Stimulated activated CD8-positive, alpha-beta memory T cell treated with anti-CD3 and anti-CD28 coated beads, Interleukin-7, amount 100 ng/mL, for 1 hour (primary cell): ENCODE measurements at places on chromosomes 11 and 22.

DNA sequence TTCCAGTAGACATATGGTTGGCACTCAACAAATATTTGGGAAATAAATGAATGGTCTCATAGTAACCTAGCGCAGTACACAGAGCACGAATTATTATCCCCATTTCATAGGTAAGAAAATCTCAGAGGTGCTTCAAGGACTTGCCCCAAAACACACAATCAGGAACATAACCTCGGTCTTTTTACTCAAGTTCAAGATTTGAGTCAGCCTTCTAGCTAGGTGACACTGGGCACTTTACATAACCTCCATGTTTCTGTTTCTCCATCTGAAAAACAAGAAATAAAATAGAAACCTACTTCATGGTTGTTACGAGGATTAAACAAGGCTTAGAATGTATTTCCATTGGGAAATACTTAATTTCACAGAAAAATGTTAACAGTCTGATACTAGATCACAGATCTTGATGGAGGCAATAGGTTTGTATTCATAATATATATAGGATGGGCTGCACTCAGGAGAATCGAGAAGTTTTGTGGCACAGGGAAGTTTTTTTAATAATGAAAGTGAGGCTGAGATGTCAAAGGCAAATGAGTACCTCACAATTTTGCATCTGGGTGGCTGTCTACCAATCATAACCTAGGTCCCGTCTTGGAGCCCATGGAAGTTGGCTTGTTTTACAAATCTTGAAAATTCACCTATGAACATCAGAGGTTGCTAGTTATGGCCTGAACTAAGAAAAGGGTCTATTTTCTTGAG, 147.4 kb upstream of the ZC3H12C start:
- DNase-seq = no peak

GRCh38 chr11:48182860-48183526, 33.6 kb upstream of the OR4B1 start:
- DNase-seq = no peak

DNA sequence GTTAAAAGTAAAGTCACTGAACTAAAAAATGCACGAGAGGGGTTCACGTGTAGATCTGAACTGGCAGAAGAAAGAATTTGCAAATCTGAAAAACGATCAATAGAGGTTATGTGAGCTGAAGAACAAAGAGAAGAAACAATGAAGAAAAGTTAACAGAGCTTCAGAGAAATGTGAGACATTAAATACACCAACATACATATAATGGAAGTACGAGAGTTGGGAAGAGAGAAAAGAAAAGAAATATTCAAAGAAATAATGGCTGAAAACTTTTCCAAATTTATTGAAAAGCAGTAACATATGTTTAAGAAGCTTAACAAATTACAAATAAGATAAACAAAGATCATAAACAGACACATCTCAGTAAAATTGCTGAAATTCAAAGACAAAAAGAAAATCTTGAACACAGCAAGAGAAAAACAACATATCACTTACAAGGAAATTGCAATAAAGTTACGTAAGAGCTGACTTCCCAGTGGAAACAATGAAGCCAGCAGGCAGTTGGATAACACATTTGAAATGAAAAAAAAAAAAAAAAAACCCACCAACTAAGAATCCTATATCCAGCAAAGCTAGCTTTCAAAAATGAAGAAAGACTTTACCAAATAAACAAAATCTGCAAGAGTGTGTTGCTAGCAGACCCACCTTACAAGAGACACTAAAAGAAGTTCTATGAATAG, 56.8 kb downstream of the EMSY start:
- no peak for DNase-seq

- DNase-seq = no peak
Measured at GRCh38 chr11:128830290-128831173, 36.6 kb downstream of the KCNJ1 start.

- DNase-seq = peak; percentile 49
Measured at GRCh38 chr11:122743949-122744348, 88.4 kb downstream of the UBASH3B start.
